Naive thymus-derived CD8-positive, alpha-beta T cell (primary cell): ENCODE measurements at places on chromosomes 7 and 10.

DNA sequence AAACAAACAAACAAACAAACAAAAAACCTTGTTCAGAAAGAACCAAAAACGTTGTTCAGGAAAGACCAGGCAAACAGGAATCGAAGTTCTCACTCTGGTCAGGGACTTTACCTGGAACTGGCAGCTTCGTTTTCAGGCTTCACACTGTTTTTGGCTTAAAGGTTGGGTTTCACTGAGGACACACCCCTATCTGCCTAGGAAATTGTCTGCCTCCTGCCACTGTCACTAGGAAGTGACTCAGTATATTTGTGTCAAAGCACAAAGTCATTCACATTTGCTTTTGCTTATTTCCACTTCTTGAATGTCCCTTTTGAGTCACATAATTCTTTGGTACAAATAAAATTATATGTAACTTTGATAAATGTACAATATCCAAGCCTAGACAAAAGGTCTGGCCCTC is 37.9 kb downstream of the PNLIPRP3 start:
- no peak for DNase-seq

DNA sequence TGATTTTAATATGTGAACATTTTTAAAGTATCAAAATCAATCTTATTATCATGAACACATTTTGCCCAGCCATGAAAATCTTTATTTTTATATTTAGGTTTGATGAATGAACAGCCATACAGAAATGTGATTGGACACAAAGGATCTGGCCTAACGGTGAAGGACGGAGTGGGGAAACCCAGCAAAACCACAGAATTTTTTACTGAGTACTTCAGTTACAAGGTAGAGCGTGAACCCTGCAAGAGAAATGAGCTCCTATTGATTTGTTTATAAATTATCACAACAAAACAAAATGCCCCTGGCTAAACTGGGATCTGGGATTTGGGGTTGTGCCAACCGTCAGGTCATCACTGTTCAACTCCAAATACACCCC is 118.8 kb downstream of the JAZF1 start:
- no peak for DNase-seq

GRCh38 chr7:2530071-2530987 is 10.8 kb downstream of the LFNG start:
- DNase-seq, result peak; percentile 83

GRCh38 chr7:45160417-45160881 is 2.9 kb downstream of the RAMP3 start:
- no peak for DNase-seq

DNA sequence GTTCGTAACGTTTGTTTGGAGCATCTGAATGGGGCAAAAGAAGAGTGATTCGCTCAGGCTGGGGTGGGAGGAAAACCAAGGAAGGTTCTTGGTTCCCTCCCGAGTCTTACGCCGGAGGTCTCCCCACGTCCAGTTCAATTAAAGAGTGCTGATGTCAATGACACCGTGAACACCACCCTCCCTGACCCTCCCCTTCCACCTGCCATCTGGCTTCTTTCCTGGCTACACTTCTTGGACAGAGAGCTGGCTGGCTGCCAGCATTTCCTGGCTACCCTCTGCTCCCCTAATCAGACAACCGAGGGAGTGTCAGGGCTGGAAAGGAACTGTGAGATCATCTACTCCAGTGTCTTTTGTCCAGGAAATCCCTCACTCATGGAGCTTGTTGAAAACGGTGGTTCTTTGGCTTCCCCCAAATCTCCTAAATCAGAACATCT is 24.1 kb upstream of the FFAR4 start:
- DNase-seq, result no peak

DNA sequence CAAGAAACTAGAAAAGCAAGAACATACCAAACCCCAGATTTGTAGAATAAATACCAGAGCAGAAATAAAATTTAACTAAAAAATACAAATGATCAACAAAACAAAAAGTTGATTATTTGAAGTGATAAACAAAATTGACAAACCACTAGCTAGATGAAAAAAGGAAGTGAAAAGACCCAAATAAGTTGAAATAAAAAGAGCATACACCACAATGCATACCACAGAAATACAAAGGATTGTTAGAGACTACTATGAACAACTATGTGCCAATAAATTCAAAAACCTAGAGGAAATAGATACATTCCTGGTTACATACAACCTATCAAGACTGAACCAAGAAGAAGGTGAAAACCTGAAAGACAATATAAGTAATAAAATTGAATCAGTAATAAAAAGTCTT is 333.4 kb downstream of the SH2D4B start:
- DNase-seq, result no peak

DNA sequence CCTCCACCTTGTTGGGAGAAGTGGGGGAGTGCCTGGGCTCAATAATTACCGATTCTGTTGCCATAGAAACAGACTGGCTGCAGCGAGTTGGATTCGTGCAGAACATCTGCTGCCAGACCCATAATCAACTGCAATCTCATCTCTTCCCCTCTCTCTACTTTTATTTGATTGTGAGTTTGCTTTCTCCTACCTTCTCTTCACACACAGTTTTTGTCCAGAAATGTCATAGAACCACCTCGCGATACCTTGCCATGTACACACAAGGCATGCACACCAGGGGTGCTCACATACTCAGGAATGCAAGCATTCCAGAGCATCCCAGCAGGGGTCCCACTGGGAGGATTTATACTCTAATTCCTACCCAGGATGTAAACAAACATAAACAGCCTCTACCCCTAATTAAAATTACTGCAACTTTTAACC is 262.2 kb upstream of the AOAH start:
- DNase-seq, result no peak

DNA sequence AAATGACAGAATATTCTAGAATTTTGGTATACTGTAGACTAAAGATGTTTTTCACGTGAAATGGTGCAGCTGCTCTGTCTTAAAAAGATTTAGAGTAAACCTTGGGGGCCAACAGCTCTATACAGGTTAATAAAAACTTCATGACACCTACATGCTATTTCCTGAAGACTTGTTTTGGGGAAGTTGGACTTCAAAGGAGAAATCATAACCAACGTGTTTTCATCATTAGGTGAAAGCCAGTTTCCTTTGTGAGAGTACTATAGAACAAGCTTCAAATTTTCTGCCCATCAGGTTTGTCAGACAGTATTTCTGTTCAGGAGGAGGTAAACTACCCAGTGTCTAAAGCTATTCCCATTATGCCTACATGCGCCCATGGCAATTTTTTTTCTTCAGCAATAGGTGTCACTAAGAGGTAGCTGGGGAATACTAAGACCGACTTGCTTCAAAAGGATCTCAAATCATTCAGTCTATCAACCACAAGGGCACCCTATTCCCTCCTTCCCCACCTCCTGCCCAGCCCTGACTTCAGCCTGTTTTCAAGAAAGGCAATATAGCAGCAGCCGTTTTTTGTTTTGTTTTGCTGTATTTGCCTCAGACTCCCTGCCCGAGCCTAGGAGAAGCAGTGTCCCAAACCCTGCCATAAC is 237.3 kb upstream of the SP8 start:
- DNase-seq, result no peak

DNA sequence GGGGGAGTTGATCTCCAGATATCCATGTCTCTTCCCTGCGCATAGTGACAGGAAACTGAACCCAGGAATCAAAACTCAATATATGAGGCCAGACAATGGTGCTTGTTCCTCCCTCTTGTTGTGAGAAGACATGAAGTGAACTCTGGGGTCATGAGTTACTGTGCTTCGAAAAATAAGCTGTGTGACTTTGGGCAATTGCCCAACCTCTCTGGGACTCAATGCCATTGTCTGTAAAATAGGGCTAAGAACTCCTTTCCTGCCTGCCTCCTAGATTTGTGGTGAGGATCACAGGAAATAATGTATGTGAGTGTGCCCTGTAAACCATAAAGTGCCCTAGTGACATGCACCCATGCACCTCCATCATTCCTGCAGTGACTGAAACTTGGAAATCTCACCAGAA is 48.4 kb downstream of the SYPL1 start:
- no peak for DNase-seq

DNA sequence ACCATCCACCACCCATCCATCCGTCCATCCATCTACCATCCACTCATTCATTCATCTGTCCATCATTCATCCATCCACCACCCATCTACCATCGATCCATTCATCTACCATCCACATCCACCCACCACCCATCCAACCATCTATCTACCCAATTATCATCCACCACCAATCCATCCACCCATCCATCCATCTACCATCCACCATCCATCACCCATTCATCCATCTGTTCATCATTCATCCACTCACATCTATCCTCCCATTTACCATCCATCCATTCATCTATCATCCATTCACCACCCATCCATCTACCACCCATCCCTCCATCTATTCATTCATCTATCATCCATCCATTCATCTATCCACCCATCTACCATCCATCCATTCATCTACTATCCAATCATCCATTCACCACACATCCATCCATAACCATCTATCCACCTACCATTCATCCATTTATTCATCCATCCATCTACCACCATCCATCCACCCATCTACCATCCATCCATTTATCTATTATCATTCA is 188.8 kb downstream of the JCAD start:
- DNase-seq, result no peak

DNA sequence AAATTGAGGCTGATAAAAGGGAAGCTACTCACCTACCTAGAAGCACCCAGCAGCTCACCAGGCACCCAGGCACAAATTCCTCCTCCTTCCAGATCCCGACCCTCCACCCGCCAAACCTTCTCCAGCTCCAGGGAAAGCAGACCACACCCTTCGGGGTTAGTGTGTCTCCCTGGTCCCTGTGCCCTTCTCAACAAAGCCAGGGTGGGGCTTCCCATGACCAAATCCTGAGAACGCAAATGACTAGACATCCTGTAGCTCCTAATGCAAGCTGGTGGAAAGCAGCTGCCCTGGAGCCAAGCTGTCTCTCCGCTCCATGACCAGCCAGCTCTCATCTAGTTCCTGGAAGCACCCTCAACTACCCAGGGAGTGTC is 4.4 kb downstream of the TBX20 start:
- no peak for DNase-seq

GRCh38 chr10:32995751-32996150 is 37.7 kb upstream of the ITGB1 start:
- no peak for DNase-seq

GRCh38 chr10:15814565-15814964 is 45.7 kb downstream of the MINDY3 start:
- no peak for DNase-seq

GRCh38 chr7:38584443-38585210 is 46.5 kb downstream of the AMPH start:
- no peak for DNase-seq

DNA sequence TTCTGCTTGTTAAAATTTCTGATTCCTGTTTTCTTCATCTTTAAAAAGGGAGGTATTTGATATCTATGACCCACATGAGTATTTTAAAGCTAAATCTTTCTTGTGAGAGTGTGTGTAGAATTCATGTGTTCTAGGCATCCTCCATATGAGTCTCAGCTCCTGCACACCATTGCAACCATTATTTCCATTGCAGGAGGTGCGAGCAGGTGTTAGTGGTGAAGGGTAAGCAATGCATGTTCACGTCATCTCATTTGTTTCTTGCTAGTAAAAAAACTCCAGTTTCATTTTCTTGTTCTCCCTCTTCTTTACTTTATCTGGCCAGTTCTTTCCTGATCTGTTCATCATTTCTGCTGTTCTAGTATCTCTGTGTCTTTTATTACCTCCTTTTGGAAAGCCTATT is 100.5 kb downstream of the ADRA2A start:
- no peak for DNase-seq
